ENCODE measurements at places on chromosomes 13 and 19. TPM values are rescaled to one million over a fixed set of nuclear protein-coding genes. Genes with fewer than 3 reads are reported as not detected.

Gene RABAC1
- 108 TPM for total RNA-seq

Gene PRR22
- total RNA-seq = not detected

Gene POLR1D
- 88.4 TPM for total RNA-seq

Gene RHPN2
- 92.1 TPM for total RNA-seq

Gene SERTM1
- not detected for total RNA-seq

Gene ATP4A
- not detected for total RNA-seq

Gene NLRP7
- not detected for total RNA-seq

Data from renal cortical epithelial cell (primary cell).